ENCODE measurements at places on chromosomes 1 and 21.

DNA sequence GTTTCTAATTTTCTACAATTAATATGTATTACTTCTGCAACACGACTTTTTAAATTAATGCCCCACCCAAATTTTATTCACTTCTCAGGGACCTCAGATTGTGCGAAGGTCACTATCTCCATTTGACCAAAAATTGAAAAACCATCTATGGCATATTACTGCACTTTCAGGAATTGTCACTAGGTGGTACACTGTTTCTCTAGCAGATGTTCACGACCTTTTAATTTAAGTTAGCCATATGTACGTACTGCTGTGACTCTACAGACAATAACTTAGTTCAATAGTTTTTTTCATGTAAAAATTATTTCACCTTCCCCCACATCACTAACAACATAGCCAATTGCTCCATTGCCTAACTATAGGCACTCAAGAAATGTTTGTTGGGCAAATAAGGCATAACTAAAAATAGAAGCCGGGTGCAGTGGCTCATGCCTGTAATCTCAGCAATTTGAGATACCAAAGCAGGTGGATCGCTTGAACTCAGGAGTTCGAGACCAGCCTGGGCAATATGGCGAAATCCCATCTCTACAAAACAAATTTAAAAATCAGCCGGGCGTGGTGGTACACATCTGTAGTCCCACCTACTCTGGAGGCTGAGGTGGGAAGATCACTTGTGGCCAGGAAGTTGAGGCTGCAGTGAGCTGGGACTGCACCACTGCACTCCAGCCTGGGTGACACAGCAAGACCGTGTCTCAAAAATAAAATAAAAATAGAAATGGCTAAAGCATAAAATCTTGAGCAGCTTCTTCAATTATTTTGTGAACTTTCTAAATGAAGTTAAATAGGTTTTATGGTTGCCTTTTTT is 75.7 kb upstream of the PKN2 start:
- DNase-seq: no peak

- peak; percentile 6 for DNase-seq
These were observed 89.0 kb upstream of the PPM1J start for GRCh38 chr1:112803906-112804762.

GRCh38 chr21:44093761-44094160 is 13.4 kb upstream of the PWP2 start:
- DNase-seq: no peak

- no peak for DNase-seq
These were observed 47.2 kb downstream of the KLHDC7A start for GRCh38 chr1:18527921-18528320.

- no peak for DNase-seq
These were observed 1.0 kb downstream of the GATAD2B start for GRCh38 chr1:153921803-153922075.

DNA sequence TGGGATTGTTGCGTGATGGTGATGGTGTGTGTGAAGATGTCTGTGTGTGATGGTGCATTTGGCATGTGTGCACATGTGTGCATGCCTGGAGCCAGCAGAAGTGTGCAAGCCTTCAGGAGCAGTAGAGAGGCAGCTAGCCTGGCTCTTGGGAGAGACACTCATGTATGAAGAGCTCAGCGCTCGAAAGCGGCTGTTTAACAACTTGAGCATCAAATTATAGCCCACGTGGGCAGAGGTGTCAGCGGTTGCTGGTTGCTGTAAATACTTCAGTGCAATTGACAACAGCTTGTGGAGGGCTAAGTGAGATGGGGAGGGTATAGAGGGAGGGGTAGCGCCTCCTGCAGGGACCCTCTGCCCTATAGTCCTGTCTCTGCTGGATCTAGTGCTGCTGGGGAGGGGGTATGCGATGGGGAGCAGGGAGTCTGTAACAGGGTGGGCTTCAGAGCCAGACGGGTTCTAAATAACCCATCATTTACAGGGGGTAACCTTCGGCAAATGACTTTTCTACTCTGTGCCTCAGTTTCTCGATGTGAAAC is 21.5 kb downstream of the FOXD2 start:
- DNase-seq: no peak

DNA sequence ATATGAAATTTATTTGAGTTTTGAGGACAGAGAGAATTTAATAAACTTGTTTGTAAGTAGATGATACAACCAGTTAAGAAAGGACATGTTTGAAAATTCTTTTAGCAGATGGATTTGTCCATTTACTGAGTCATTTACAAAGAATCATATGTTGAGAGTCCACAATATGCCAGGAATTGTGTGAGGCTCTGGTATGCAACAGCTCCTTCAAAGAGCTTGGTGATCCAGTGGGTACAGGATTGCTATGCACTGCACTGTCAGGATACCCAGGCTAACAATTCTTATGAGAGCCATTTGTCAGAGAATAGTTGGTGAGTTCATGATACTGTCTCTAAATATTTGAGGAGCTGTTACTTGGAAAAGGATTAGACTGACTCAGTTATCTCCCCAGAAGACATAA is 11.0 kb downstream of the DNM3 start:
- no peak for DNase-seq

GRCh38 chr1:202251424-202252256 is 58.0 kb downstream of the LGR6 start:
- no peak for DNase-seq

DNA sequence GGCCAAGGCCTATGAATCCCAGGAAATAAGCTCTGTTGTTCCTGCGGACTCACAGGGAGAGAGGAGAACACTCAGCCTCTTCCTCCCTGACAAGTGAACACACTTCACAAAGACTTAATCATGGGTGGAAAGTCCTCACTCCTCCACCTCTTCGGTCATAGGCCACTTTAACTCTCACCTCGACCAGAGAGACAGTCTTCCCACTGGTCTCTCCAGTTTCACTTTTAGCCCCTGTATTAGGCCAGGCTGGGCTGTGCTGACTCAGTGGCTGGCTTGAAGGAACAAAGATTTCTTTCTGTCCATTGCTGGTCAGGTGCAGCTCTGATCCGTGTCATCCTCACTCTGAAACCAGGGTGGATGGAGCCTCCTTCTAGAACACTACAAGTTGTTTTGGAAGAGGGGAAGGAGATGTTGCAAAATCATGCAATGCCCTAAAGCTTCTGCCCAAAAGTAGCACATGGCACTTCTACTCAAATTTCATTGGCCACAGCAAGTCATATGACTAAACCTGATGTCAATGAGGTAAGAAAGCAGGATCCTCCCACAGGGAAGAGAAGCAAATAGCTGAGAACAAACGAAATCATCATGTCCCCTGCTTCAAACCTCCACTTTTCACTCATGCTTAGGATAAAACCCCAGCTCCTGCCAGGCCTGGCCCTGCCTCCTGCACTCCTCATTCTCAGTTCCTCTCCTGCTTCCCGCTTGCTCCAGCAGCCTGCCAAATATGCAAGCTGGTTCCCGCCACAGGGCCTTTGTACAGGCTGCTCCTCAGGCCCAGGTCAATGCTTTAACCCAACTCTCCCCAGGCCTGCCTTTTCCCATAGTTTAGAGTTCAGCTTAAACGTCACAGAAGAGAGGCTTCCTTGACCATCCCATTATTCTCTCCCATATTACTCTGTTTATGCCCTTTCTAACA is 150.5 kb upstream of the RUNX3 start:
- DNase-seq: no peak

DNA sequence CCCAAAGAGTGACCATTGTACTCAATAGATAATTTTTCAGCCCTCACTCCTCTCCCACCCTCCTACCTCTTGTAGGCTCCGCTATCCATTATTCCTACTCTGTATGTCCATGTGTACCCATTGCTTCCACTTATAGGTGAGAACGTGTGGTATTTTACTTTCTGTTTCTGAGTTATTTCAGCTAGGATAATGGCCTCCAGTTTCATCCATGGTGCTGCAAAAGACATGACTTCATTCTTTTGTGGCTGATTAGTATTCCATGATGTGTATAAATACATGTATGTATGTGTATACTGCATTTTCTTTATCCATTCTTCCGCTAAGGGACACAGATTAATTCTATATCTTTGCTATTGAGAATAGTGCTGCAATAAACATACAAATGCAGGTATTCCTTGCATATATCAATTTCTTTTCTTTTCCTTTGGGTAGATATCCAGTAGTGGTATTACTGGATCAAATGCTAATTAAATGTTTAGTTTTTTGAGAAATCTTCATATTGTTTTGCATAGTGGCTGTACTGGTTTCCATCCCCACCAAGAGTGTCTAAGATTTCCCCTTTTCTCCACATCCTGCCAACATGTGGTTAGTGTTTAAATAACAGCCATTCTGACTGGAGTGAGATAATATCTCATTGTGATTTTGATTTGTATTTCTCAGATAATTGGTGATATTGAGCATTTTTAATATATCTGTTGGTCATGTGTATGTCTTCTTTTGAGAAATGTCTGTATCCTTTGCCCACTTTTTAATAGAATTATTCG is 4.9 kb downstream of the LY9 start:
- no peak for DNase-seq

GRCh38 chr1:161185732-161186311 is 8.5 kb upstream of the B4GALT3 start:
- DNase-seq: no peak

GRCh38 chr21:38643404-38644023 is 145.2 kb upstream of the ERG start:
- DNase-seq: no peak

DNA sequence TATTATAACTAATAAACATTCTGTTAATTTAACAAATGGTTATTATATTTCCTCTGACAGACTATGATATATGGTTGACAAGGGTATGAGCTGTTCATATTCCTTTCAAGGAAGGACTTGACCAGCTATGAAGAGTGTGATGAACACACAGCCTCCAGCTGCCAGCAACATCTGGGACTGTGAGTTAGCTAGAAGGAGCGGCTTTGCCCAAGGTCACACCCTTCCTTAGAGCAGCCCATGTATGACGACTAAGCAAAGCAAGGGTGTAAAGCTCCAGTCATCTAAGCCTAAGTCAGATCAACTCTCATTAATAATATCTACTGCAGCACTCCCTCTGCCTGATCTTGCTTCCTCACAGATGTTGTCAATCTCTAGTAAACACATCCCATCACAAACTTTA is 355.4 kb downstream of the PLPP3 start:
- DNase-seq: no peak

DNA sequence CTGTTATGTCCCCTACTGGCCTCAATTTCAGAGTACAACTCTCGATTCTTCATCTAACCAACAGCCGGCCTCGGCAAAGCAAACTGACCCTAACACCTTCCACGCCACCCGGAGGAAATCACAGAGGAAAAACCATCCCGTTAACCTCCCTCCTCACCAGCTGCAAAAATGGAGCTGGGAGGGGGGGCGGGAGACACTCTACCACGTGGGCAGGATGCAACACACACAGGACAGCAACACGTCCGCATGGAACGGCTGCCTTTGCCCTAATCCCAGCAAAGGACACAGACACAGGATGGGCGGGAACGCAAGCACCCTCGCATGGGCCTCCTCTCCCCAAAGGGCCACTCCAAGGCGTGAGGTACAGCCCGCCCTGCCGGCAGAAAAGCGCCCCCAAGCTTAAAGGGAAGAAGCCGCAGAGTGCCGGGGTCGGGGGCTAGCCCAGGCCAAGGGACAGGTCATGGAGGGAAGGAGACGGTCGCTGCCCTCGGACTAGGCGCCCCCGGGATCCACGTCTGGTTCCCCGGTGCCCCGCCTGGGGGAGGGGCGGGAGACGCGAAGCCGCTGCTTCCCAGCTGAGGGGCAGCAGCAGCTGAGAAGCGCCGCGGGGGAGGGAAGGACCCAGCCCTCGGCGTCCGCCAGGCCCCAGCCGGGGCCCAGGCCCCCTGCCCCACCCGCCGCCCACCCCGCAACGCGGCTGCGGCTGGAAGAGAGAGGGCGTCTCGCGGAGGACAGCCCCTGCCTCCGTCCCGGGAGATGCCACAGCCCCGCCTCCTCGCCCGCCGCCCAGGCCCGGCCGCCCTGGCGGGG is 590 bp downstream of the FOXJ3 start:
- DNase-seq: peak; percentile 11

DNA sequence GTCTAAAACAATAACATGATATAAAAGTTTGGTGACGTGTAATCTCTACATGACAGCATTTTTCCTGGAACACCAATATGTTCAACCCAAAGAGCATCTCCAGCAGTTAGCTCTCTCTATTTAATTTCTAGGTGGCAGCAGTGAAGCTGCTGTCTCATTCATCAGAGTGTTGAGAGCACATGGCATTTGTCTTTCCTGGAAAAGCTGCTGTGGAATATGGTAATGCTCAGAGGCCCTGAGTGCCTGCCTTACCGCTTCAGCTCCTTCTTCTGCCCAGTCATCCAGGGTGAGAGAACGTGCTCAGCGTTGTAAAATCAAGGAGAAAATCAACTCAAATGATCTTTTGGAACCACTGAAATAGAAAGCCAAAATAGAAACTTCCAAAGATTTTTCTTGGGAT is 640.7 kb downstream of the ADGRL2 start:
- no peak for DNase-seq

DNA sequence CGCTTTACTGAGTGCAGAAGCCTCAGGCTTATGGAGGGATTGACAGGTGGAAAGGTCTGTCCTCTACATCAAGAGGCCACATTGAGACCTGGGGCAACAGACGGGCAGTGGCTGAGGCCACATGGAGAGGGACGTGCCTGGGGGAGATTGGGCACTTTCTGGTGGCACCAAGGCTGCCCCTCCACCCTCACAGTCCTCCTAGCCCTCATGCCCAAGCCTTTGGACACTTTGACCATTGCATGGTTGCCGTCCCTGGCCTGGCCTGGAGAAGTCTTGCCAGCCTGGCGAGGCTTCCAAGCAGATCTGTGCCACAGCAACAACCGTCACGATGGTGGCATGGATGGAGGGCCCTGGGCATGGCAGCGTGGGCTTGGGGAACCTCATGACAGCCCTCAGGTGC is 192.1 kb upstream of the VAMP3 start:
- DNase-seq: no peak

- DNase-seq: no peak
These were observed 62.1 kb downstream of the GLUL start for GRCh38 chr1:182329471-182329870.

DNA sequence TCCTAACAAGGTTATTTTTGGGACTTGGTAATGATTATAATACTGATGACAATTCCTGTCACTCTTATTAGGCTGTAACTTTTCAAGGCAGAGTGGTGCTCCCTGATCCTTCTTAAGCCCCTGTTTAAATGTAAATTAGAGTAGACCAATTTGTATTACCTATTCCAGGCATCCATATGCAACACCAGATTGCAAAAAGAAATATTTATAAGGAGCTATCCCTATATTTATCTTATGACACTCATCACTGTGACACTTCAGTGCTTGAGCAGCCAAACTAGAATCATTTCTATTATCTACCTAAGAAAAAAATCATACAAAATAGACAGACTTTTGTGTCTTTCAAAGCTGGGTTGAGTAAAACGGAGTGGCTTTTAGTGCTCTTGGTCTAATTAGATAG is 462.7 kb downstream of the ADGRL2 start:
- DNase-seq: no peak

DNA sequence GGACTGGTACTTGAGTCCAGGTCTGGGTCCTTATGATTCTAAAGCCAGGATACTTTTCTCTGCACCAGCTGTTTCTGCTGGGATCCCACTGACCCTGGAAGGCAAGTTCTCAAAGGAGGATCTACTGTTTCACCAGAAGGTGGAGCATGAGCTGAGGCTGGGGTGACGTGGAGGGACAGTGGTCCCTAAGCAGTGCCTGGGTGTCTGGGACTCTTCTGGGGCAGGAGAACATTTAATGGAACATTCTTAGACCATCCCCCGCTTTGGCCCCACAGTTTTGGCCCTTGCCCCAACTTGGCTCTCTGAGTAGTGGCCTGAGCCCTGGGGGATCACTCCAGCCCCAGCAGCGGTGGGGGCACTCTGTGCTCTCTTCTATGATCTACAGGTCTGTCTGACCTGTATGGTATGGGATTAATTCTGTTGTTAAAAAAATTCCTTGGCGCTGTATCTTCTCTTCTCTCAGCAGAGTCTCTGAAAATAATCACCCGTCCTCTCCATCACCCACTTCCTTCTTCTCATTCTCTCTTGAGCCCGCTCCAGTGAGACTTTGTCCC is 60.3 kb upstream of the CSF3R start:
- DNase-seq: no peak

All from CD4-positive, alpha-beta T cell (primary cell).